Activated T-cell treated with anti-CD3 and anti-CD28 coated beads for 48 hours (primary cell): ENCODE measurements at places on chromosomes 6 and 20.

DNA sequence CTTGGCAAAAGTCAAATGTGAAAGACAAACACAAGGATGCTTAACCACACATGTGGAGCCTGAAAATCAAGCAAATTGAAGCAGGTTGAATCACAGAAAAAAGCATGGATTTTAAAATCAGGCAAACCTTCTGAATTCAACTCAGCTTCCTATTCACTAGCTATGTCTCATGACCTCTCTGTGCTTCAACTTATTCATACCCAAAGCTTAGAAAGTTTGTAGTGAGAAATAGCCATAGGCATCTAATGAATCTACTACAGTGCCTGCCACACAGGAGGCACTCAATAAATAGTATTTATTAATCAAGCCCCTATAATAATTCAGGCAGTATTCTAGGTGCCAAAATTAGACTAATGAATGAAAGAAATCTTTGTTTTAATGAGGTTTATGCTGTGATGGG is 112.2 kb upstream of the TNFAIP3 start:
- no peak for DNase-seq

- DNase-seq, result no peak
These were observed 32.8 kb downstream of the LAMA4 start for GRCh38 chr6:112221561-112221960.

DNA sequence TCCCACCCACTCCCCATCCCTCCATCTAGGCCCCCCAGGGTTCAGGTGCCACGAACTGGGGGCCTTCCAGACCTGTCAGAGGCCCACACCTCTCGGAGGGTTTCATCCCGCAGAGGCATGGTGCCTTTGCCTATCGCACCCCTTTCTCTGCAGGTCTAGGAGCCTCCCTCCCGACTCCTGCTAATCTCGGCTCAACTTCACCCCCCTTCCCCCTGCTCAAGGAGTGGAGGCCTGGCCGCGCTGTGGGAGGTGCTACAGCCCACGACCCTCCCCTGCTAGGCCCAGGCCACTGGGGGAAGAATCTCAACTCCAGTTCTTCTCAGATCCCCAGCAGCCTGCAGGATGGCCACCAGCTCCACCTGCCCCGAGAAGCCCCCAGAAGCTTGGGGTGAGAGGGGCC is at the start of gene TULP1:
Gene TULP1, minus strand, starts transcription at position 157 of the 400 bp plus-strand sequence. Its CDS starts 38 bp downstream, at position 119.
- DNase-seq, result no peak

- no peak for DNase-seq
These were observed 24.8 kb upstream of the PBOV1 start for GRCh38 chr6:138242987-138243592.

DNA sequence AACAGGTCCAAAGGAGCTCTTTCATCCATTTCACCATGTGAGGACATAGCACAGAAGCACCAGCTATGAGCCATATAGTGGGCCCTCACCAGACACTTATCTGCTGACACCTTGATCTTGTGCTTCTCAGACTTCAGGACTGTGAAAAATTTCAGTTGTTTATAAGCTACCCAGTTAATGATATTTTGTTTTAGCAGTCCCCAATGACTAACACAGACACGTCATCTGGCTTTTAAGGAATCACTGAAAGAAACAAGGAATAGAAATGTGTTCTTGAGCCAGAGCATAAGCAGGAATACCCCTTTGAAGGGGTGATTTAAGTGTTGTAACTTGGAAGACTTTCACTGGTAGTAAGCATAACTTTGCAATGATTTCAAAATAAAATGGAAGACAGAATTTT is 214.7 kb upstream of the PTCHD4 start:
- DNase-seq, result no peak

DNA sequence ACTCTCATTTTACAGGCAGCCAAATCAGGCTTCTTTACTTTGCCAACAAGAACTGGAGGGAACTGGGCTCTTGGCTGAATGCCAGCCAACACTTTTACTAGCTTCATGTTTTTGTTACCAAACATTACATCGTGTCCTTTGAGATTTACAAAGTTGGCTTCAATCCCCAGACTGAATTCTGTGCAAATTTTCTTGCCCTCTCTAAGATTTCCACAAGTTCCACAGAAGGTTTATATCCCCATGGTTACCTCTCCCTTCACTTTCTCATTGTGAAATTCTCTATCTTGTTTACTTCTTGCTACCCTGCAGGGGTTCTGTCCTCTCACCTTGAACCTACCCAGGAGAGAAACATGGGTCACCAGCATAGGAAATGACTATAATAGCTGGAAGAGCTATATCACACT is 37.6 kb upstream of the PLCB1 start:
- DNase-seq, result no peak

- no peak for DNase-seq
These were observed 750.4 kb downstream of the TENT5A start for GRCh38 chr6:81002126-81002525.

DNA sequence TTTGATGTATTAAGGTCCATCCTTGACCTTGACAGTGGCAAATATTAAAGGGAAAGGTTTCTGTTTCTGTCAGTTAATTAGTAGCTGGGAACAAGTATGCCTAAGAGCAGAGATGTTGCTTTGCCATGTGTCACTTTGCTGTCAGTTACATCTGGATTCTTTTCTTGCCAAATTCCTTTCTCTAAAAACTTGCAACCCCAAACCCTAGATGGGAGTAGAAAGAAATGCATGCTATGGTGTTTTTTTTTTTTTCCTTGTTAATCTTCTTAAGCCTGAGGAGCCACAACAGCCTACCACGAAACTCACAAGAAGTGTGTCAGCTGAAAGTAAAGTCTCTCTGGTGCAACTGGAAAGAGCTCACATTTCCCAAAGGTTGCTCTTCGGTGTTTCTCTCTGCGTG is 18.0 kb upstream of the CLDN20 start:
- no peak for DNase-seq

DNA sequence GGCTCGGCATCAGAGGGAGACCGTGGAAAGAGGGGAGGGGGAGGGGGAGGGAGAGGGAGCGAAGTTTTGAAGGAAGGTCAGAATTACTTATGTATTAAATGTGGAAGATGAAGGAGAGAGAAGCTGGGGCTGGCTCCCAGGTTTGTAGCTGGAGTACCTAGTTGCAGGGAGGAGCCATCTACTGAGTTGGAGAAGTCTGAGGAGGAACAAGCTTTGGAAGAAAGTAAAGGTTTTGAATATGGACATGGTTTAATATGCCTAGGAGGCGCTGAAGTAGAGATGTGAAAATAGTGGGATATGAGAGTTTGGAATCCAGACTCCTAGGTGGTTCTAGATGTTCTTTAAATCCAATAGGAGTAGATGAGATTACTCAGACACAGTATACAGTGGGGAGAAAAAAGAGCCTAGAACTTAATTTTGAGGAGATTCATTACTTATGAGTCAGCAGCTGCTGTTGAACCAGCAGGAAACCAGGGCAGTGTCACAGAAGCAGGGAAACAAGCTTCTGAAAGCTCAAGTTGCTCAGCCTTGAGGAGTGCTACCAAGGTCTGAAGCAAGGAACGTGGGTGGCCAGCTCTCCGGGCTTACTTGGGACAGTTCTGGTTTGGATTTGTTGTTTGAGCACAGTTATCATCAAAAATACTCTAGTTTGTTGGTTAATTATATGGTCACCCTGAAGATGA is 149.3 kb downstream of the UTRN start:
- no peak for DNase-seq

DNA sequence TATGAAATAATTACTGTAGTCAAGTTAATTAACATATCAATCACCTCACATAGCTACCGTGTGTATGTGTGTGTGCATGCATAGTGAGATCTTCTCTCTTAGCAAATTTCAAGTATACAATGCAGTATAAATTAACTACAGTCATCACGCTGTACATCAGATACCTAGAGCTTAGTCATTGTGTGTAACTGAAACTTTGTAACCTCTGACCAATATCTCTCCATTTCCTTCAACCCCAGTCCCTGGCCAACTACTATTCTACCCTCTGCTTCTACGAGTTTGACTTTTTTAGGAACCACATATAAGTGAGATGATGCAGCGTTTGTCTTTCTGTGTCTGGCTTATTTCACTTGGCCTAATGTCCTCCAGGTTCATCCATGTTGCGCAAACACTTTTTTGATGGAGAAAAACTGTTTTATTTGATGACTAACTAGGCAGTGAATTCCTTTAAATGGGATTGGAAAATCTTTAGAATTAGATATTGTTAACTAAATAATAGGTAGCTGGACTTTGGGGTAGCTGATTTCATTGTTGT is 459.5 kb downstream of the DHX35 start:
- no peak for DNase-seq

DNA sequence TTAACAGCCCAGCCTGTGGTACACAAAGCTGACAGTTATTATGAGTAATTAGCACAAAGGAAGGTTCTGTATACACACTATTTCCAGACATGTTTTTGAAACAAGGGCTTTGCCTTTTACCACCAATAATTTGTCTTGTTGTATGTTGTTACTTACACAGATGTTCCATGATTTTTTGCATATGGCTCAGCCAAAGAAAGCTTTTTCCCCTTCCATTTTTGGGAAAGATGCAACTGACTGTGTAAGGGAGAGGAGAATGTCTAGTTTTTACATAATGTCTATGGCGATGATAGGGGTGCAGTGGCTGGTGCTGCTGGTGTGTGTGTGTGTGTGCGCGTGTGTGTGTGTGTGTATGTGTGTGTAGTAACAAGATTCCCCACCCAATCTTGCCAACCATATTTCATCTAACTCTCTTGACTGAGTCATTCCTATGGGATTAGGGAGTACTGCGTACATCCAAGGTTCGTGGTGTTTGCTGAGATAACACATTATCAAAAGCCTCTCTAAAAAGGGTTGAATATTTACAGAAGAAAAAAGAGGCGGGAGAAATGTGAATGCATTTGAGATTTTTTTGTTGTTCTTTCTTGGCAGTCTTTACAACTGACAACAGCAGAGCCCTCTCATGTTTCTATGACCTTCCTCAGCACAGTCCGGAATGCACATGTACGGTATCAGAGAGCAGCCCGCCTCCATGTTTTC is 192.2 kb downstream of the GMPR start:
- no peak for DNase-seq

GRCh38 chr6:144064402-144065212 is 30.8 kb downstream of the SF3B5 start:
- DNase-seq, result peak; percentile 68

DNA sequence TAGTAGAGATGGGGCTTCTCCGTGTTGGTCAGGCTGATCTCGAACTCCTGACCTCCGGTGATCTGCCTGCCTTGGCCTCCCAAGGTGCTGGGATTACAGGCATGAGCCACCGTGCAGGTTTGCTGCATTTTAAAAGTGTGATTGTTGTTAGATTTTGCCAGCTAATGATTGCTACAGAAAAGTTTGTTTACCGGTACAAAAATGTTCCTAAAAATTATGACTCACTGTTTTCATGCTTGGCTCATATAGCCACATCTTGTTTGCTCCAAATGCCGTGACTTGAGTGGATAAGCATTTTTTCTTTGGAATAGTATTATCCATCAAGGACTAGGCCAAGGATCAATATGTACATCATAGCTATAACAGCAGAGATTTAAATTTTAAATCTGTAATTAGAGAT is 24.3 kb downstream of the LRRN4 start:
- DNase-seq, result no peak

- no peak for DNase-seq
These were observed 31.0 kb downstream of the PRDM13 start for GRCh38 chr6:99637629-99638028.

GRCh38 chr6:39905640-39905975 is 28.7 kb downstream of the MOCS1 start:
- DNase-seq, result no peak

DNA sequence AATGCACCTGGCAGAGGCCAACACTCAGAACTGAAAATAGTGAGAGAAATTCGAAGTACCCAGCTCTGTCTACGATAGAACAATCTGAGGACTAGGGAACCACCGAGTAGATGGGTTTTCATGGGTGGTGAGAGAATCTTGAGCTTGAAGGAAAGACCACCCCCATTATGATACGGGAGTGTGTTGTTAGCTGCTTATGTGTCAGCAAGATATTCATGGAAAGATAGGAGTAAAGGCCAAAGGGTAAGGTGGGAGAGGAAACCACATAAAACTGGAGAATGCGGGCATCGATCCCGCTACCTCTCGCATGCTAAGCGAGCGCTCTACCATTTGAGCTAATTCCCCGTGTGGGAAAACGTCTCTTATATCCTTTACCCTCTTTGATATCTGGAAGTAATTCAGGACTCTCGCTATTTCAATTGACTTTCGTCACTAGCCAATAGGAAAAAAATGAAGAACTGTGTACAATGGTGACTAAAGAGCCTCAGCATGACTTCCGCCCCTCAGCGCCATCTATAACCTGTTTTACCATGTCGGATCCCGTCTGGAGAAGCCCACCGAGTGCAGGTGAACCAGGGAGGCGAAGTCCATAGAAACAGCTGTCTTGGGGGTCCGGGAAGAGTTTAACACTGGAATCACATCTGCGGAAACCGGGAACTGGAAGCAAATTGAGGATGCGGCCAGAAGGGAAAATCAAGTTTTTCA is 25.0 kb upstream of the ABT1 start:
- peak; percentile 57 for DNase-seq

- no peak for DNase-seq
These were observed 57.1 kb downstream of the TNFRSF21 start for GRCh38 chr6:47252633-47253032.

GRCh38 chr20:40578961-40579360 is 110.1 kb downstream of the MAFB start:
- DNase-seq, result no peak

- DNase-seq, result no peak
These were observed 22.6 kb downstream of the SLC2A12 start for GRCh38 chr6:134029495-134030455.

DNA sequence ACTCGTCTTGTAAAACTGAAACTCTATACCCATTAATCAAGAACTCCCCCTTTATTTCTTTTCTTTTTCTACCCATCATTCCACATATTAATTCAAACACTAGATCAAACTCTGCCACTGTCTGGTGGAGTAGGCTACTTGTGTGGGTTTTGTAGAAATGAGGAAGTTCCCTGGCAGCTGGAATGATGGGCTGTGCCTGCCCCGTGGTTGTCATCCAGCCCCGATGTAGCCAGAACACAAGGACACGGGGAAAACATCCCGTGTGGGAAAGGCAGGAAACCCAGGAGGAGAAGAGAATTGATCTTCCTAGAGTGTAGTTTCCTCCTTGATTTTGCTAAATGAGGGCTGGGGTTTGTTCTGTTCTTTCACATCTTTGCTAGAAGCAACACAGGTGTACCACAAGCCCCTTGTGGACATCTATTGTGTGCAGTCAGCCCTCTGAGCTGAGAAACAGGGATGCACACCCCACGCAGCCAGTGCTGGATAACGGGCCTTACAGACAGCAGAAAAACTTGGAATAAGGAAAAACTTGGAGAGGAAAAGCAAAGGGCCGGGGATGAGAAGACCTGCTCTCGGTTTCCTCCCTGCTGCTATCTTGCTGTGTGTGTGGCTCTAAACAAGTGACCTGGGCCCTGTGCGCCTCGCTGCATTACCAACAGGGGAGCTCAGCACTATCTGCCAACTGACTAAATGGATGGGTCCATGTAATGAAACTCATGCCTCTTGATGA is 88.0 kb downstream of the SCML4 start:
- DNase-seq, result no peak

DNA sequence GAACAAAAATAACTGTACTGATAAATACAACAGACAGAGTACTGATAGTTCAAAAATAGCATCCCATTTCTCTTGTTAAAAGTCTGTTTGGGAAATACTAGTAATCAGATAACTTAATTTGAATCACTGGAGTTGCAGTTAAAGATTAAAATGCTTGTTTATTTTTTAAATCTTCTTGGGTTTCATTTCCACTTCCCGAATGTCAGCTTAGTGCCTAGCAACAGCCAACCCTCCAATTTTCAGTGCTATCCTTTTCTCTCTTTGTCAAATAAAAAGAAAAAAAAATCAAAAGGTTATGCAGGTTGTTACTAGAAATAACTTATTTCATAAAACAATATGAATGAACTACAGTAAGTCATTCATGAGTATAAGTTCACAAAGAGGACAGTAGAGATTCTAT is 257.7 kb upstream of the STXBP5 start:
- no peak for DNase-seq

- DNase-seq, result no peak
These were observed 37.0 kb upstream of the SAMHD1 start for GRCh38 chr20:36988494-36988966.
